ENCODE measurements at places on chromosomes 13 and 19.
A peak's percentile ranks its signal among the peaks of the same experiment; 100 is the strongest.

GRCh38 chr13:19239114-19239860, 57.7 kb upstream of the TUBA3C start:
- DNase-seq: no peak

GRCh38 chr19:43623889-43624670, 4.7 kb upstream of the ZNF428 start:
- no peak for DNase-seq

- no peak for DNase-seq
Measured at GRCh38 chr13:96684469-96684868, 309.8 kb downstream of the OXGR1 start.

GRCh38 chr13:85592211-85592610, 207.0 kb downstream of the SLITRK6 start:
- no peak for DNase-seq

- no peak for DNase-seq
Measured at GRCh38 chr13:45185286-45185685, 15.6 kb downstream of the KCTD4 start.

DNA sequence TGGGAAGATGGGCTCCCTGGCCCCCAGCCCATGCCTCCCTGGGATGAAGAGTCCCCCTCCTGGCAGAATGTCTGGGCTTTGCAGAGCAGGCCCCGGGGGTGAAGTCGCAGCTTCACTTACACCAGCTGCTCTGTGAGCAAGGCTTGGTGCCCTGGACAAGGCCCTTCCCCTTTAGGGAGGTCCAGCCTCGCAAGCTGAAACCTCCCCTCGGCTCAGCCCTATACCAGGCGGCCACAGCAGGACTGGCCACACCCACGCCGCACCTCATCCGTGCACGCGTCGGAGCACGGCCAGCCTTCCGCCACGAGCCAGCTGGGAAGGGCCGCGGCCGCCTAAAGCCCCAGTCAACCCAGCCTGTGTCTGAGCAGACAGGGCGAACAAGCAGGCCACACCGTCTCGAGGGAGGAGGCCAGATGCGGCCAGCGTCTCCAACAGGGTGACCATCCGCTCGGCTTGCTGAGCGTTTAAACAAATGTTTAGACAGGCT, 83.2 kb upstream of the MCF2L start:
- DNase-seq: no peak

- no peak for DNase-seq
Measured at GRCh38 chr19:827314-827709, 325 bp upstream of the AZU1 start.

GRCh38 chr13:104321756-104322155, 1255.5 kb upstream of the SLC10A2 start:
- no peak for DNase-seq

- DNase-seq: no peak
Measured at GRCh38 chr13:93260591-93260990, 34.0 kb downstream of the GPC6 start.

DNA sequence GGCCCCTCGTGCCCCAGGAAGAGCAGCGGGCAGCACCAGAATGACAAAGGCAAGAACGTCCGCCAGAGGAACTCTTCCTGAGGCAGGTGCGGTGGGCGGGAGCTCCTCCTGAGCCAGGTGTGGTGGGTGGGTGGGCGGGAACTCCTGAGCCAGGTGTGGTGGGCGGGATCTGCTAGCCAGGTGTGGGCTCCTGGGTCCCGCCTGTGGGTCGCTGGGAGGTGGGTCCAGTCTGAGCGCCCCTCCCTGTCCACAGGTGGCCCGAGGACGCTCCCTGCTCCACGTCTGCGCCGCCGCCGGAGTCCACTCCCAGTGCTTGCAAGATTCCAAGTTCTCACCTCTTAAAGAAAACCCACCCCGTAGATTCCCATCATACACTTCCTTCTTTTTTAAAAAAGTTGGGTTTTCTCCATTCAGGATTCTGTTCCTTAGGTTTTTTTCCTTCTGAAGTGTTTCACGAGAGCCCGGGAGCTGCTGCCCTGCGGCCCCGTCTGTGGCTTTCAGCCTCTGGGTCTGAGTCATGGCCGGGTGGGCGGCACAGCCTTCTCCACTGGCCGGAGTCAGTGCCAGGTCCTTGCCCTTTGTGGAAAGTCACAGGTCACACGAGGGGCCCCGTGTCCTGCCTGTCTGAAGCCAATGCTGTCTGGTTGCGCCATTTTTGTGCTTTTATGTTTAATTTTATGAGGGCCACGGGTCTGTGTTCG, 7.0 kb upstream of the HCN2 start:
- no peak for DNase-seq

DNA sequence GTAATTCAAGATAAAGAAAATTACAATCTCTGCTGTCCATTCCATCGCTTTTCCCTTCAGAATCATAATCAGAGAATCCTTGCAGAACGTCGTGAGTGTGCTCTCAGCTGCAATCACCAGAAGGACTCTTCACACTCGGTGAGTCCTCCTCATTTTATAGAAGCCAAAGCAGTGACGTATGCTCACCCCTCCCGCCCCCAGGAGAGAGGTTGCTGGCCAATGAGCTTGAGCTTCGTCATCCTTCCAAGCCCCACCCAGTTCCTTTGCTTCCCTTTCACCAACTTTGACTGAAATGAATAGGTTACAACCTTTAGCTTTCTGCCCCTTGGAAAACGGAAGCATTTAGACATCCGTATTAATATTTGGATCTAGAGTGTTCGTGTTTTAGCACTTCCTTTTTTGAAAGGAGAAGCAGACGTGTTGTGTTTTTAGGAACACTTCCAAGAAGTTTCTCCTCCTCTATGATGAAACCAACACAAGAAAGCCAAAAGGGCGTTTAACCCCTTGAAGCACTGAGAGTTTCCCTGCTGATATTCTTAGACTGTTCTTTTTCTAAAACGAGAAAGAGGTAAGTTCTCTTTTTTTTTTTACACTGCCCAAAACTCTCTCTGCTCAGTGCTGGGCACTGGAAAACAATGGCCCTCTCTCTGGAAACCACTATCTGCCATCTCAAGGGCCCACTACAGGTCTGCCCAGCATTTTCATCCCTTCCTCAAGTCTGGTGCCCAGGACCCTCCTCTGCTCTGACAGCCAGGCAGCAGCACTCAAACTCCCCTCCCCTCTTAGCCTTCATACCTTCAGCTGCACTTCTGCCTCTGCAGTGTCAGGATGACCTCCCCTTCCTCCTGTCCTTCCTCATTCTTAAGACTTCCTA, 44.3 kb upstream of the CEACAM21 start:
- DNase-seq: peak; percentile 76

DNA sequence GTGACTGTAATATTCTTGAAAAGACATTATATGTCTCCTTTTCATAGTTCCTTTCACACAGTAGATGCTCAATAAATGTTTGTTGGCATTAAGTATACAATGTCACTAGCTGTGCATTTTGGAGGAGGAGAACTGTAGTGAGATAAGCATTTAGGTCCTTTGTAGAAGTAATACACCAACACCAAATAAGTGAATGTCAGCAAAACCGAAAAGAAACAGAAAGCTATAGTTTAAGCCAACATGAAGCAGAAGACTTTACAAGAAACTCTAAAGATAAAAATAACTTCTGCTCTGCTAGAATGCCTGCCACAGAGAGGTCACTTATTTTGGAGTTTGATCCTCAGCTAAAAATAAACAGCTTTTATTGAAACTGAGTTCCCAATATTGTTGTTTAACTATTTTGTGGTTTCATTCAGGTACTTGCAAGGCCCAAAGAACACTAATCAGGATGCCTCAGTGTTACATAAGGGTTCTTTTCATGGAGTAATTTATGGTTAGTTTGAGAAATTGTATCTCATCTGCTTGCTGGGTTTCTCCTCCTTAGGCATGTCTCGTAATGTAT, 86.2 kb downstream of the STARD13 start:
- no peak for DNase-seq

DNA sequence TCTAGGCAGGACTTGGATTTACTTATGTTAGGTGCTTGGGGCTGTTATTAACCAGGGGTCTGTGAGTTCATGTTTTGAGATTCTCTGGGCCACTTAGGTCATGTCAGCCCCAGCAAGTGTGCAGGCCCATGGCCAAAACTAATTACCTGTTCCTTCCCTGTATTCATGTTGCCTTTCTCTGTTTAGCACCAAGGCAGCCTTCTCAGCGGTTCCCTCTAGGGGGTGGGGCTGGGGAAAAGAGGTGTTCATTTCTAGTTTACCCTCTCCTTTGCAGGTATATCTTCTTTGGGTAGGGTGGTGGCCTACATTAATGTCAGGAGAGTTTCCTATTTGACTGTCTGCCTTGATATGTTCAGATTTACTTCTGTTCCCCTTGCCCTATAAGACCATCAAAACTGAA, 61.7 kb downstream of the PDS5B start:
- no peak for DNase-seq

DNA sequence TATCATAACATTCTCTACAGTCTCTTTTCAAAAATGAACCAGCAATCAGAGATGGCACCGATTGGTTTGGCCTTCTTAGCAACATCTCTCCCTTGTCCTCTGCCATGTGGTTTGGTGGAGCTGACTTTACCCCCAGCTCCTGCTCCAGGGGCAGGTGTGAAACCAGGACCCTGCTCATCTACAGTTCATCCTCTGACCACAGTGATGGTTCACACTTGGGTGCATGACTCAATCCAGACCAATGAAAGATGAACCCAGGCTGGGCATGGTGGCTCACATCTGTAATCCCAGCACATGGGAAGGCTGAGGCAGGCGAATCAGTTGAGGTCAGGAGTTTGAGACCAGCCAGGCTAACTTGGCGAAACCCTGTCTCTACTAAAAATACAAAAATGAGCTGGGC, 33.6 kb upstream of the FFAR2 start:
- DNase-seq: no peak

DNA sequence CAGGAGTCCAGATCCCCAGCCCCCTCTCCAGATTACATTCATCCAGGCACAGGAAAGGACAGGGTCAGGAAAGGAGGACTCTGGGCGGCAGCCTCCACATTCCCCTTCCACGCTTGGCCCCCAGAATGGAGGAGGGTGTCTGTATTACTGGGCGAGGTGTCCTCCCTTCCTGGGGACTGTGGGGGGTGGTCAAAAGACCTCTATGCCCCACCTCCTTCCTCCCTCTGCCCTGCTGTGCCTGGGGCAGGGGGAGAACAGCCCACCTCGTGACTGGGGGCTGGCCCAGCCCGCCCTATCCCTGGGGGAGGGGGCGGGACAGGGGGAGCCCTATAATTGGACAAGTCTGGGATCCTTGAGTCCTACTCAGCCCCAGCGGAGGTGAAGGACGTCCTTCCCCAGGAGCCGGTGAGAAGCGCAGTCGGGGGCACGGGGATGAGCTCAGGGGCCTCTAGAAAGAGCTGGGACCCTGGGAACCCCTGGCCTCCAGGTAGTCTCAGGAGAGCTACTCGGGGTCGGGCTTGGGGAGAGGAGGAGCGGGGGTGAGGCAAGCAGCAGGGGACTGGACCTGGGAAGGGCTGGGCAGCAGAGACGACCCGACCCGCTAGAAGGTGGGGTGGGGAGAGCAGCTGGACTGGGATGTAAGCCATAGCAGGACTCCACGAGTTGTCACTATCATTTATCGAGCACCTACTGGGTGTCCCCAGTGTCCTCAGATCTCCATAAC, at the start of gene APOE:
Gene APOE (plus strand): TSS at position 360 of the 724 bp plus-strand sequence. CDS start 829 bp downstream, outside the sequence.
- DNase-seq: no peak

- no peak for DNase-seq
Measured at GRCh38 chr19:45231891-45232290, 13.3 kb downstream of the EXOC3L2 start.

DNA sequence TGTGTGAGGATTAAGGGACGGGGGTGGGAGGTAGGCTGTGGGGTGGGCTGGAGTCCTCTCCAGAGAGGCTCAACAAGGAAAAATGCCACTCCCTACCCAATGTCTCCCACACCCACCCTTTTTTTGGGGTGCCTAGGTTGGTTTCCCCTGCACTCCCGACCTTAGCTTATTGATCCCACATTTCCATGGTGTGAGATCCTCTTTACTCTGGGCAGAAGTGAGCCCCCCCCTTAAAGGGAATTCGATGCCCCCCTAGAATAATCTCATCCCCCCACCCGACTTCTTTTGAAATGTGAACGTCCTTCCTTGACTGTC, 5.5 kb downstream of the FOSB start:
- DNase-seq: no peak

DNA sequence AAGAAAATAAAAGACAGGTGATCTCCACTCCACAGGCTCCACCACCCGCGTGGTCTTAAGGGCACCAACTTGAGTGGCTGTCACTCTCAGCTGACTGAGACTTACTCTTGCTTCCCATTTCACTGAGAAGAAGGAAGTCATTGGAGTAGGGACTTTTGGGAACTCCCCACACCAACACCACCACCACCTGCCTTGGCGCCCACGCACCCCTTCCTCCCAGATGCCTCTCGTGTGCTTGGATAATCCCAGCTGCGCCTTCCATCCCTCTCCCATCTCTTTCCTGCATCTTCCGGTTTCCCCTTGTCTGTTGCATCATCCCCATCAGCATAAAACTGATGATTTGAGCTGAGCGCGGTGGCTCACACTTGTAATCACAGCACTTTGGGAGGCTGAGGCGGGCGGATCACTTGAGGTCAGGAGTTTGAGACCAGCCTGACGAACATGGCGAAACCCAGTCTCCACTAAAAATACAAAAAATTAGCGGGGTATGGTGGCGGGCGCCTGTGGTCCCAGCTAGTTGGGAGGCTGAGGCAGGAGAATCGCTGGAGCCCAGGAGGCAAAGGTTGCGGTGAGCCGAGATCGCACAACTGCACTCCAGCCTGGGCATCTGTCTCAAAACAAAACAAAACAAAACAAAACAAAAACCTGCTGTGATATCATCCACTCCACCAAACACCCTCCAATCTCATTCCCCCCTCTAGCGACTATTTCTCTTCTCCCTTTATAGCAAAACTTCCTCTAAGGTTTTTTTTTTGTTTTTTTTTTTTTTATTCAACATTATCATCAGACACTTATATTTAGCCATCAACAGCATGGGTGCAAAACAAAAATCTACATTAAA, 25.5 kb downstream of the AP2S1 start:
- no peak for DNase-seq

DNA sequence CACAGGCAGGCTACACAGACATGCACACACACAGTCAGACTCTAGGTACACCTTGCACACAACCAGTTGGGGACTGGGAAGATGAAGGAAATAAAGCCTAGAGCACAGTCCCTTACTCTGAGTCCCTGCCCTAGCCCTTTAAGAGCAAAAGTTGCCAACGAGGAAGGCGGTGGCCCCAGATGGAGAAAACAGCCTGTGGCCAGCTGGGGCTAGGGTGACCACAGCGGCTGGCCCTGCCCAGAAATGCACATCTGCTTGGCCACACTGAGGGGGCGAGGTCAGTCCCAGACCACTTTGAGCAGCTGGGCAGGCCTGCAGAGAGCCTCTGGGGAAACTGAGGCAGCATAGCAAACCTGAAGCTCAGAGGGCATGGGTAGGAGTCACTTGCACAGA, 52.3 kb downstream of the PTPRS start:
- DNase-seq: no peak

GRCh38 chr13:113109151-113110047, 3.8 kb downstream of the F7 start:
- DNase-seq: no peak

DNA sequence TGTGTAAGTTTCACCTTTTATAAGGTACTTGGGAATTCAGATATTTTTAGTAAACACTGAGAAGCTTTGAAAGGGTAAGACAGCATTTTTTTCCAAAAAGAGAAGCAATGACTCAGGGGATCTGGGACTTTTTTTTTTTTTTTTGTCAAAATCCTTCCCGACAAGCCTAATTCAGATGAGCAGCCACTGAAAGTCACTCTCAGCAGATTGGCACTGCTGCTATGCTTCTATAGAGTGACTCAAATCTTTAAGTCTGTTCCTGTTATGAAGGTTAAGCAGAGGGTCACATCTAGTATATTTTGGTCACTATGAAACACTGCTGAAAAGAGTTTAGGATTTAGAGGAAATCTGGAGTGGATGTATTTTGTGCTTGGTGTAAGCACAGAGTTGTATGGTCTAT, 571.1 kb downstream of the MYO16 start:
- no peak for DNase-seq

Measured in stimulated activated CD8-positive, alpha-beta memory T cell treated with anti-CD3 and anti-CD28 coated beads, Interleukin-4, amount 100 ng/mL, for 4 hours (primary cell).